ENCODE measurements at places on chromosomes 6 and 20.

- DNase-seq, result no peak
Measured at GRCh38 chr6:42306439-42307140, 88.9 kb upstream of the MRPS10 start.

GRCh38 chr6:12189661-12190060, 100.5 kb upstream of the EDN1 start:
- DNase-seq, result no peak

GRCh38 chr20:53678315-53678989, 84.8 kb upstream of the ZNF217 start:
- no peak for DNase-seq

GRCh38 chr6:144185133-144185836, 35.0 kb downstream of the STX11 start:
- no peak for DNase-seq

- no peak for DNase-seq
Measured at GRCh38 chr20:19210391-19211155, 1.9 kb upstream of the SLC24A3 start.

- DNase-seq, result no peak
Measured at GRCh38 chr6:133671376-133671775, 217.5 kb upstream of the TCF21 start.

- no peak for DNase-seq
Measured at GRCh38 chr20:63748934-63749270, 9.3 kb downstream of the SLC2A4RG start.

DNA sequence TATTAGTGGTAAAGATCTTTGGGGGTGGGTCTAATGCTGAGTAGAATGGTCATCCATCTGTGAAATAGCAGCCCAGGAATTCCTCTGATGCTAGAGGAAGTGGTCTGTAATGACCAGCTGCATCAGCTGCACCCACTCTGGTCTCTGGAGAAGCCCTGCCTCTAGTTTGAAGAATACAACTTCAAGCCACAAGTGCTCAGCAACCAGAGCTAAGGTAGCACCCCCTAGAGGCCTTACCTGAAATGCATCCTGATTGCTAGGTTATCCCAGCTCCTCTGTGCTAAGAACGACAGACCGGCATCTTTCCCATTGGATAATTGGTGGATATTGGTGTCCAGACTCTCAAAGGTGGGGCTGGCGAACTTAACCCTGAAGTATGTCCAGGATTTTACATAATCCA, 58.2 kb downstream of the DNAH8 start:
- no peak for DNase-seq

GRCh38 chr6:35569011-35569461, 56.3 kb upstream of the TULP1 start:
- no peak for DNase-seq

DNA sequence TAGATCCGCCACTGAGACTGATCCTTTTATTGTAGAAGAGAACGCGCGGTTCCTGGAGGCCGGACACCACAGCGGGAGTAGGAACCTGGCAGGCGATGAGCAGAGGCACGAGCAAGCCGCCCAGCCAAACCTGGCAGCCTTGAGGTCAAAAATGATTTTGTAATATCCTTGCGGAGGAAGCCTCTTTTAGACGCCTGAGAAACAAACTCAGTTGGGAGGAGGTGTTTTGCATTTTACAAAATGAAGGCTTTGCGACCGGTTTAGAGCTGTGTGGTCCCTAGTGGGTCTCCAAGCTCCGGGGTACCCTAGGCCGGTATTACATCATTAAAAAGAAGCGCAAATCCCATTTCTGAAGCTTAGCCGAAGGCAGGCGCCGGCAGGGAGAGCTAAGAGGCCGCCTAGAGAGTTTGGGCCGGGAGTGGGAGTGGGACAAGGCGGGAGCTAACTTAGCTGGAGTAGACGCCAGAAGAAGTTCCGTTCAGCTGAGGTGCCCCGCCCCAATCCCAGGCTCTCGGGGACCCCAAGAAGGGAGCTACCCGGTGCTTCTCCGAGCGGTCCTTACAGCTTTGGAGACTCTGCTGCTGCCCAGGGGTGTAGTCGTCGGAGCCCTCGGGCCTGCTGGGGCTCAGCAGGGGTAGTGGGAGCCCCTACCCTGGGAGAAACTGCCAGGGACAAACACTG, 1.9 kb upstream of the TBX18 start:
- no peak for DNase-seq

- no peak for DNase-seq
Measured at GRCh38 chr6:161417717-161418462, 144.0 kb upstream of the AGPAT4 start.
